Activated CD4-positive, alpha-beta memory T cell treated with anti-CD3 and anti-CD28 coated beads for 36 hours (primary cell): ENCODE measurements at places on chromosomes 3 and 15. TPM values are rescaled to one million over a fixed set of nuclear protein-coding genes. Genes with fewer than 3 reads are reported as not detected.

DNA sequence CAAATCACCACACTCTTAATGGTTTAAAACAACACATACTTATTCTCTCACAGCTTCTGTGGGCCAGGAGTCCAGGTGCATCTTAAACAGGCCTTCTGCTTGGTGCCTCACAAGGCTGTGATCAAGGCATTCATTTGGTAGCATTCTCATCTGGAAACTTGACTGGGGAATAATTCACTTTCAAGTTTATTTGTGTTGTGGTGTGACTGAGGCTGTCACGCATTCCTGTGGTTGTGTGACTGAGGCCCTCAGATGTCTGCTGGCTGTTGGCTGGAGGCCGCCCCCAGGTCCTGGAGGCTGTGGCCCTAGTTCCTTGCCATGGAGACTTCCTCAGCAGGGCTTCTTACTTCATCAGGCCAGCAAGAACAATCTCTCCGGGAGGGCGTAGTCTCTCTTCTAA is 16.9 kb upstream of the FAM3D start:
- DNase-seq: peak; percentile 50
- peaks cover 7% of the 10 kb centered on the region for H3K4me1 ChIP-seq

Gene ADGRG7
- total RNA-seq: not detected

Gene NR1I2
- total RNA-seq: 0.36 TPM

Gene ADIPOQ
- total RNA-seq: not detected

Gene SOX2
- not detected for total RNA-seq

GRCh38 chr3:132650153-132650552 is 9.5 kb downstream of the ACAD11 start:
- DNase-seq: no peak
- no peaks in the 10 kb centered on the region for H3K36me3 ChIP-seq
- H3K4me3 ChIP-seq: no peak overlapping the region
- H3K27me3 ChIP-seq: no peaks in the 10 kb centered on the region
- H3K27ac ChIP-seq: no peak overlapping the region
- peaks cover 2% of the 10 kb centered on the region for H3K4me1 ChIP-seq

Gene CCR3
- total RNA-seq: not detected

Gene TGM5
- not detected for total RNA-seq

GRCh38 chr15:37907136-37907535 is 27.3 kb upstream of the TMCO5A start:
- H3K36me3 ChIP-seq: no peaks in the 10 kb centered on the region
- DNase-seq: no peak
- no peak overlapping the region for H3K4me3 ChIP-seq
- no peaks in the 10 kb centered on the region for H3K4me1 ChIP-seq
- no peak overlapping the region for H3K27ac ChIP-seq
- H3K27me3 ChIP-seq: no peaks in the 10 kb centered on the region

Gene KCNAB1
- not detected for total RNA-seq

- H3K27ac ChIP-seq: no peak overlapping the region
- no peak for DNase-seq
- H3K27me3 ChIP-seq: no peaks in the 10 kb centered on the region
These were observed 99.6 kb downstream of the PGPEP1L start for GRCh38 chr15:98907927-98908471.

Gene ATP13A4
- total RNA-seq: 3.2 TPM

DNA sequence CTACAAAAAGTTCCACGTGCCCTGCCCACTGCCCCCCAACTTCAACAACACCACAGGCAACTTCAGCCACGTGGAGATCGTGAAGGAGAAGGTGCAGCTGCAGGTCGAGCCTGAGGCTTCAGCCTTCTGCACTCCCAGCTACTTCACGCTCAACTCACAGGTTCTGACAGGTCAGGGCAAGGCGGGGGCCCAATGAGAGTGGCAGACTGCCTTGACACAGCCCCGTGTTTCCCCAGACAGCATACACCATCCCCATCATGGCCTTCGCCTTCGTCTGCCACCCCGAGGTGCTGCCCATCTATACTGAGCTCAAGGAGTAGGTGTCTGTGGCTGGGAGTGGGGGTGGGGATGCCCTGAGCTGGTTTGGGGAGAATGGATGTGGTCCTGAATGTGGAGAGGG is 12.6 kb downstream of the SLC38A3 start:
- no peaks in the 10 kb centered on the region for H3K36me3 ChIP-seq
- H3K27ac ChIP-seq: no peak overlapping the region
- no peaks in the 10 kb centered on the region for H3K27me3 ChIP-seq

- H3K27me3 ChIP-seq: peaks cover 5% of the 10 kb centered on the region
- H3K27ac ChIP-seq: no peak overlapping the region
- no peak overlapping the region for H3K4me3 ChIP-seq
- no peaks in the 10 kb centered on the region for H3K4me1 ChIP-seq
- peak; percentile 12 for DNase-seq
These were observed 28.0 kb downstream of the KLHDC8B start for GRCh38 chr3:49199239-49199899.

DNA sequence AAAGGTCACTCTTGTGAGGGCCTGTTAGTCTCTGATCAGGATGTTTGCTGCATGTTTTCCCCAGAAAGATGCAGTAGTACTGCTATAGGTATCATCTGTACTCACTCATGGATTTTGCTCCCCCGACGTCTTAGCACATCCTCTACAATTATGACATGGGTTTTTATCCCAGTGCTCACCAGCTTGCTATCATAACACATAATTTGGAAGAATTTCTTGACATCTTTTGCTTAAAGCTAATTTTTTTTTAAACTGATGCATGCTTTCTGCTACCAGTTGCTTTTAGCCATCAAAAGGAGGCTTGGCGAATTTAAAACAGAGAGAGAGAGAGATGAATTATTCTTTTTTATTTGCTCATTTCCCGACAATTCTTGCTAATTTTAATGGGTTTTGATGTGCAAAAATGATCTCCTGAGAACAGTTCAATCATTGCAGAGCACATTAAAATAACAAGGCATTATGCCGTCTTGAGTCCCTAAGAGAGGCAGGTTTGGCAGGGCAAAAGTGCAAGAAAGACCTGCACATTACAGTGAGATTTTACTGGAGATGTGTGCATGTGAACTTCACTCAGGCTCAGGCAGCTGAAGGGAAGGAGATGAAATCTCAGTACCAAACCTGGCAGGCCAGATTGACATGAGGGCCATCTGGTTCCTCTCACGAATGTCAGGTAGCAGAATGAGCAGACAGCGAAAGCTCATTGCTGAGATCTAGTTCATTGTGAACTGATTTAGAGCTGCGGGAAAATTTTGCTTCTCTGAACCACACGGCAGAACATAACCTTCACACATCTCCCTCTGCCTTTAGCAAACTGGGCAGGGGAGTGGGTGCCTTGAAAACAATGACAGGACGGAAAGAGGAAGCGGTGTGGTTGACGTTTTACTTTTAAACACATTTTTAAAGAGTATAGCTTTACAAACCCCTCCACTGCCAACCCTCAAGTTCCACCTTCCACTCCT is 25.9 kb upstream of the GOLGA8B start:
- H3K36me3 ChIP-seq: no peaks in the 10 kb centered on the region
- no peak overlapping the region for H3K27ac ChIP-seq
- no peak overlapping the region for H3K4me3 ChIP-seq
- peaks cover 9% of the 10 kb centered on the region for H3K4me1 ChIP-seq
- DNase-seq: no peak

Gene ACAD9
- 45.3 TPM for total RNA-seq

GRCh38 chr15:69359722-69360121 is 54.4 kb upstream of the KIF23 start:
- no peak for DNase-seq
- H3K27ac ChIP-seq: no peak overlapping the region
- H3K4me1 ChIP-seq: no peaks in the 10 kb centered on the region
- H3K27me3 ChIP-seq: no peaks in the 10 kb centered on the region
- no peaks in the 10 kb centered on the region for H3K36me3 ChIP-seq

DNA sequence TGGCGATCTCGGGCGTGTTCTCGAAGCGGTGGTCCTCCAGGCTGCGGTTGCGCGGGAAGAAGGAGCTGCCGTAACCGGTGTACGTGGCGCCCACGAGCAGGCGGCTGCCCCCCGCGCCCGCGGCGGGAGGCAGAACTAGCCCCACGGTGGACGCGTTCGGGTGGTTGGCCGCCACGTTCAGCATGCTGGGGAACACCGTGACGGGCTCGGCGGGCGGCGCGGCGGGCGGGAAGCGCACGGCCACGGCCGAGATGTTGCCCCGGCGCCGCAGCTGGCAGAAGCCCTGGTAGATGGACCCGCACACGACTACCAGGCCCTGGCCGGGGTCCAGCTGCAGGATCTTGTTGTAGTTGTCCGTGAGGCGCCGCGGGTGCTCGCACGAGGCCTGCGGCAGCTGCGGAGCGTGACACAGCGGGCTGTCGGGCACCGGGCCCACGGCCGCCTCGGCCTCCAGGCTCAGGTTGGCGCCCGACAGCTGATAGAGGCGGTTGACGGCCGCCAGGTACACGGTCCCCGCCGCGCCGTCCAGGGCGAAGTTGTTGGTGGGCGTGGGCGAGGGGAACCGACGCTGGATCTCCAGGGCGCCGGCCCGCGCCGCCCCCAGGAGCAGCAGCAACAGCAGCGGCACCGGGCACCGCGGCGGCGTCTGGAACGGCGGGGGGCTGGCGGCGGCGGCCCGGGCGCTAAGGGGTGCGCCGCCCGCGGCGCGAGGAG is 397 bp downstream of the PLXND1 start:
- peak overlapping the region; percentile 74 for H3K4me3 ChIP-seq
- H3K27me3 ChIP-seq: peaks cover 14% of the 10 kb centered on the region
- peaks cover 12% of the 10 kb centered on the region for H3K4me1 ChIP-seq
- H3K27ac ChIP-seq: no peak overlapping the region
- H3K36me3 ChIP-seq: peaks cover 2% of the 10 kb centered on the region

Gene IREB2
- total RNA-seq: 52.8 TPM

DNA sequence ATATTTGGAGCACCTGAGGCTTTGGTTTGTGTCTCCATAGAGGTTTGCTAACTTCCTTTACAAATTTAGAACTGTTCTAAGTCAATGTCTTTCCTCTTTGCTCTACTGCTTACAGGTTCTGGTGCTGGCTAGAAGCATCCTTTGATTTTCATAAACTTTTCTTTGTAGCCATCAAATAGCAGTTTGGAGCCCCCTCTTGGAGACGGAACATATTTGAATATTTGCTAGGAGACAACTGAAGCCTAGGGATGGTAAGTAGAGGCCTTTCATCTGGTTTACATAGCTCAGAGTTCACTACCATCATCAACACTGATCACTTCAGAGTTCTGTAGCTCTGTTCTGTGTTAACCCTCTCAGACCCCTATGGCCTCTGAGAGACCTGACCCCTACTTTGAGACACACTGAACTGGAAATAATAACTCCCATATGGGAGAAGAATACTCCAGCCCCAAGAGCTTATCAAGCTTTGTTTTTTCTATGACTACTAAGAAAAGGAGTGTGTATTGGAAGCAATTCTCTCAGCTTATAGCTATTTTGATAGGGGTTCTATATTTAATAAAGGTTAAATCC is 420.4 kb downstream of the EPHA3 start:
- no peak for DNase-seq
- no peaks in the 10 kb centered on the region for H3K4me1 ChIP-seq
- no peaks in the 10 kb centered on the region for H3K27me3 ChIP-seq
- H3K4me3 ChIP-seq: no peak overlapping the region
- H3K36me3 ChIP-seq: no peaks in the 10 kb centered on the region
- H3K27ac ChIP-seq: no peak overlapping the region

Gene AHSG
- not detected for total RNA-seq

- H3K4me1 ChIP-seq: no peaks in the 10 kb centered on the region
- H3K27me3 ChIP-seq: no peaks in the 10 kb centered on the region
- no peak overlapping the region for H3K27ac ChIP-seq
These were observed 10.2 kb downstream of the ACKR2 start for GRCh38 chr3:42819351-42819965.

- DNase-seq: no peak
- H3K27me3 ChIP-seq: peaks cover 3% of the 10 kb centered on the region
- H3K4me1 ChIP-seq: peaks cover 3% of the 10 kb centered on the region
- H3K27ac ChIP-seq: no peak overlapping the region
- H3K4me3 ChIP-seq: no peak overlapping the region
These were observed 163.9 kb upstream of the SMAD3 start for GRCh38 chr15:66901336-66902100.

Gene NDUFAF3
- 101 TPM for total RNA-seq

- peaks cover 3% of the 10 kb centered on the region for H3K36me3 ChIP-seq
- DNase-seq: no peak
- H3K27ac ChIP-seq: no peak overlapping the region
- H3K4me3 ChIP-seq: no peak overlapping the region
These were observed 30.7 kb downstream of the NPTN start for GRCh38 chr15:73602446-73602843.

- H3K4me1 ChIP-seq: peaks cover 44% of the 10 kb centered on the region
- no peak overlapping the region for H3K27ac ChIP-seq
- no peak for DNase-seq
- no peaks in the 10 kb centered on the region for H3K27me3 ChIP-seq
- peaks cover 7% of the 10 kb centered on the region for H3K36me3 ChIP-seq
These were observed 60.8 kb downstream of the ZNF609 start for GRCh38 chr15:64521201-64521600.
